ENCODE measurements at places on chromosomes 5 and 9.

GRCh38 chr5:41809128-41809527 lies 61.1 kb downstream of the OXCT1 start:
- no peak for DNase-seq

GRCh38 chr9:21077781-21078180 lies at the start of gene IFNB1:
TSS of gene IFNB1 (minus strand) at chr9:21077942. CDS start at chr9:21077869, 73 bp downstream.
- DNase-seq, result no peak

DNA sequence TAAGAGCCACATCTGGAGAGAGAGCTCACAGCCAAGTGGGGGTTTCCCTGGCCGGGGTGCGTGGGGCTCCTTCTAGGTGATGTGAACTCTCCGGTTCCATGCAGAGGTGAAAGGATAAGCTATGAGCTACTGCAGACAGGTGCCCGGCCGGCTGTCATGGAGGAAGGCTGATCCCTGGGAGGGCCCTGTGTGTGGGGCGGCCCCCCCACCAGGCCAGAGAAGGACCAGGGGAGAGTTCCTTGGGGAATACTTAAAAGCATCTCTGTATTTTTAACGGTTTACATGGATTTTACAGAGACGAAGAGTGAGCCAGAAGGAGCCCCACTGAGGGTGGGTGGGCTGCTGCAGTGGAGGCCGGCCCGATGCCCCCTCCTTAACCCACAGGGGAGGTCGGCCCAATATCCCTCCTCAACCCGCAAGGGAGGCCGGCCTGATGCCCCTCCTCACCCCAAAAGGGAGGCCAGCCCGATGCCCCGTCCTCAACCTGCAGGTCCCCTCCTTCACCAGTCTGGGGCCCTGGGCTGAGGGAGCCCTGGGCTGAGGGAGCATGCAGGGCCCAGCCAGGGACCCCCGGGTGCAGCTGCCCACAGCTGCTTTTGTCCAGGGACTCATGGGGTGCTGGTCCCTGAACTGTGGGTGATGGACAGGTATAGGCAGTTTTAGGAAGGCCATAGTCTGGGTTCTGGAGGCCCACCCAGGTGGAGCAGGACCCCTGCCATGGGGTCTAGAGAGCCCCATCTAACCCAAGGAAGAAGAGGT lies 31.9 kb downstream of the MRPL36 start:
- no peak for DNase-seq

- no peak for DNase-seq
Observed at GRCh38 chr5:97097326-97098230, 44.8 kb downstream of the LIX1 start.

- DNase-seq, result no peak
Observed at GRCh38 chr9:2128141-2128540, 113.0 kb downstream of the SMARCA2 start.

DNA sequence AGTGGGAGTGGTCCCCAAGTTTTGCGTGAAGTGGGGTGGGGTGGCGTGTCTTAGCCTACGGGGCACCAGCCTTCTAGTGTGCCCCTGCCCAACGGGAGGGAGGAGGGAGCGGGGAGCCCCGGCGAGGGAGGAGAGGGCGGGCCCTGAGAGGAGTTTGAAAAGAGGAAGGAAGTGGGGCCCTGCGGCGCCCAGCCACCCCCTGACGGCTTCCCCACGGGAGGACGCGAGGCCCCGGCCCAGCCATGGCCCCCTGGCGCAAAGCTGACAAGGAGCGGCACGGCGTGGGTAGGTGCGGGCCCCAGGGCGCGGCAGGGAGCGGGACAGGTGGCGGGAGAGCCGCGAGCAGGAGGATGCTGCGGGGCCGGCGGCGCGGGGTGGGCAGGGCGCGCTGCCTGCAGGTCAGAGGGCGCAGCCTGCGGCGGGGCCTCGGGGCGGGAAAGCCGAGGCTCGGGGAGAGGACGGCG lies at the start of gene DOCK2:
TSS of gene DOCK2 (plus strand) at position 191 of the 464 bp plus-strand sequence. CDS start at position 243, 52 bp downstream.
- DNase-seq, result no peak

- DNase-seq, result no peak
Observed at GRCh38 chr9:92564982-92565381, 29.2 kb upstream of the ECM2 start.

- DNase-seq, result no peak
Observed at GRCh38 chr9:15277400-15278090, 29.5 kb downstream of the TTC39B start.

DNA sequence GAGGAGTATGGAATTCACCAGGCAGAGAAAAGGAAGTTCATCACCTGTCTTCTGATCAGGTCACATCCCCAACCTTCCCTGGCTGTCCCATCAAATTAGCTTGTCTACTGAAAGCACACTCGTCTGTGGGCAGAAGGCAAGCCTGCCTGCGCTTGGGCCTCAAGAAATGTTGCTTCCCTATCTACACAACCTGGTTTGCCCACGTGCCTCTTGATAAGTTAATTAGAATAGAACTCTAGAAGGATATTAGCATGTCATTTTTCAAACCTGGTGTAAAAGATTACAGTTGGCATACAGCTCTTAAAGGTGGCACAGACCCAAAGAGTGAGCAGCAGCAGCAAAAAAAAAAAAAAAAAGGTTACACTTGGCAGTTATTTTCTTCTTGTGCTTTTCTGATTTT lies 5.1 kb downstream of the TTC23L start:
- no peak for DNase-seq

DNA sequence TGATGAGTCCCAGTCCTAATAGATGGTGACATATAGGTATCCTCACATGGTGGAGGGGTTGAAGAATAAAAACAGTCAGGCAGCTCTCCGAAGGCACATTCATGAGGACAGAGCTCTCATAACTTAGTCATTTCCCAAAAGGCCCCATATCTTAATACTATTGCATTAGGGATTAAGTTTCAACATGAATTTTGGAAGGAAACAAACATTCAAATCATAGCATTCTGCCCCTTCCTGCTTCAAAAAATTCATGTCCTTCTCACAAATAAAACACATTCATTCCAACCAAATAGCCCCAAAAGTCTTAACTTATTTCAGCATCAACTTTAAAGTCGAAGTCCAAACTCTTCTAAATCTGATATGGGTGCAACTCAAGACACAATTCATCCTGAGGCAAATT lies 277.2 kb upstream of the NR4A3 start:
- no peak for DNase-seq

- DNase-seq, result no peak
Observed at GRCh38 chr5:164202338-164202737, 696.9 kb downstream of the MAT2B start.

DNA sequence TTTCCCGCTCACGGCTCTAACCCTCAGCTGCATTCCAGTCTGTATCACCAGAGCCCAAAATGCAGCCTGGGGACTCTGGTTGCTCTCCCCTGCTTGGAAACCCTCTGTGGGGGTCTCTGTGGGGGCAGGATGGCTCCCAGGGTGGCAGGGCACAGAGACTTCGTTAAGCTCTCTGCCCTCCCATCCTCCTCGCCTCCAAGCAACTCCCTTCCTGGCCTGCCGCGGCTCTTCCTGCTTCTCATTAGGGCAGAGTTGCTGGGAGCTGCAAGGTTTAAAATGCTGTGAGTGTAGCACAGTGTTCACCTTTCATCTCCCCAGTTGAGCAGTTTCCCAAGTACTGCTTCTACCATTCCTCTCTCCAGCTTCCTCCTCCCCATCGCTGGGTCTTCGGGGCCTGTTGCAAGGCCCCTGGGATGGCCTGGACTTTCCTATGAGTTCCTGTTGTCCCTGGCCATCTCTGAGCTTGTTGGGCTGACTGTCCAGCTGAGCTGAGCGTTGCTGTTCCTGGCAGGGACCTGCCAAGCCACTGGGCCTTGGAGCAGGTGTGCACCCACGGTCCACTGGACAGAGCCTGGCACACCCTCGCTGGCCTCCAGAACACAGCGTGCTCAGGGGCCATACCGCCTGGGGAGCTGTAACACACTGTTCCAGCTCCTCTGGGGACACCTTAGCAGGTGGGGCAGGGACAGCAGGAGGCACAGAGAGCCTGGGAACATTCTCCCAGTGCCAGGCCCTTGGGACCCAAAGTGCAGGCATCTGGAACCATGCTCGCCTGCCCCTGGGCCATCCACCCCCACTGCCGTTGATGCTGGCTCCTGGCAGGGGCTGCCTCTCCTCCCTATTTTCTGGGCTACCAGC lies 188.4 kb downstream of the C9orf50 start:
- DNase-seq, result no peak

DNA sequence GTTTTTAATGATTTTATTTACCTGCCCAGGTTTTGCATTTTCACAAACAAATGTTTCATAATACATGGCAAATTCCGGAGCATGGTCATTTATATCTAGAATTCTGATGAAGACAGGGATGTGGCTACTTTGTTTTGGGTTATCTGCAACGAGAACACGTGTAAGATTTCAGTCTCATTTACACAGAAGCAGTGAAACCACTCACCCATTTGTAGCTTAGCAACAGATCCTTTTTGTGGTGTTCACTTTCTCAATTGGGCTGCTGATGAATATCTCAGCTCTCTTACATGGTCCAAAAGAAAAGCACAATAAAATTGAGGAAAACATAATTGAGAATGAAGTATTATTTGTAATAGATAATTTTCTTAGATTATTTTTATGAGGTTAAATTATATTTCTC lies 148.6 kb downstream of the CDH9 start:
- DNase-seq, result no peak

GRCh38 chr5:61808091-61808490 lies 476.0 kb downstream of the ZSWIM6 start:
- no peak for DNase-seq

GRCh38 chr5:93545872-93546271 lies 35.1 kb downstream of the NR2F1-AS1 start:
- DNase-seq, result no peak

DNA sequence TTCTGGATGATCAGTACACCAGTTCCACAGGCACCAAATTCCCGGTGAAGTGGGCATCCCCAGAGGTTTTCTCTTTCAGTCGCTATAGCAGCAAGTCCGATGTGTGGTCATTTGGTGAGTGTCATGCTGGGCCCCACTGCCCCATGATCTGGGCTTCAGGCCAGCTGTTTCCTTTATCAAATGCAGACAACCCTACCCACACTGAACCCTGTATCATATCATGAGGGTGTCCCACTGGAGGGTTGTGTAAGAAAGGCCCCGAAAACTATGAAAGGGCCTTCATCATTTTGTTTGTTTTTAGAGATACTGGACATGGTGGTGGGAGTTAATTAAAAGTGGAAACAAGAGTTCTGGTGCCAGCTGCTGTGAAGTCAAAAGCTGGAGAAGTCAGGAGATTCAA lies 20.0 kb upstream of the CYFIP2 start:
- DNase-seq, result no peak

- no peak for DNase-seq
Observed at GRCh38 chr9:134897584-134898170, 17.1 kb downstream of the FCN2 start.

DNA sequence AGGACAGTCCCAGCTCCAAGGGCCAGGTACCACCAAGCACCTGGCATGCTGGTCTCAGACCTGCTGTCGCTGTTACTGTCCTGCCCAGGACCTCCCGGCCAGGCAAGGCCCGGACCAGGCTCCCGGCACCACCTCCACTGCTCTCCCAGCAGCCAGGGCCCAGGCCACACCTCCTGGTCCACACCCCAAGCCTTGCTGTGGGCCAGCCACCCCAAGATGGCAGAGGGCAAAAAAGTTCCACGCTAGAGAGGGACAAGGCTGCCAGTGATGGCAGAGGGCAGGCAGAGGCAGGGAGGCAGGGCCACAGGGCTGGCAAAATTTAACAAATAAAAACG lies 1.1 kb downstream of the DNLZ start:
- DNase-seq, result no peak

DNA sequence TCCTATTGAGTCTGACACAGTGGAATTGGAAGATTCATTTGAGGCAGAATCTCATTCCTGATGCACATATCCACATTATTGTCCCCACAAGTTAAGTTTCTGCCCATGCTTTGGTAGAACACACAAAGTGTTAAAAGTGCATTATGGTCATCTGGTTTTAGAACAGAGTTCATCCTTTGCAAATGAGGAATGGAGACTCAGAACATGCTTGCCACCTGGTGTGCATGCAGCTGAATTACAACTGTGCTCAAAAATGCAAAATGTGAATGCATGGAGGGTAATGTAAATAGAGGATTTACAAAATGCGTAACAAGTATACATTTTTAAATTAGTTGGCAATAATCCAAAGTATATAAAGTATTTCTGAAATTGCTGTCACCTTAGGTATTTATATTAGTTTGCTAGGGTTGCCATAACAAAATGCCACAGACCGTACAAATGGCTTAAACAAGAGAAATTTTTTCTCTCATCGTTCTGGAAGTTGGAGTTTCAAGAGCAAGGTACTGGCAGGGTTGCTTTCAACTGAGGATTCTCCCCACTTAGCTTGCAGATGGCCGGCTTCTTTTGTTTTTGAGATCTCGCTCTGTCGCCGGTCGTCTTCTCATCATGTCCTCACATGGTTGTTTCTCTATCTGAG lies 671.1 kb downstream of the TAF11L14 start:
- DNase-seq, result no peak

DNA sequence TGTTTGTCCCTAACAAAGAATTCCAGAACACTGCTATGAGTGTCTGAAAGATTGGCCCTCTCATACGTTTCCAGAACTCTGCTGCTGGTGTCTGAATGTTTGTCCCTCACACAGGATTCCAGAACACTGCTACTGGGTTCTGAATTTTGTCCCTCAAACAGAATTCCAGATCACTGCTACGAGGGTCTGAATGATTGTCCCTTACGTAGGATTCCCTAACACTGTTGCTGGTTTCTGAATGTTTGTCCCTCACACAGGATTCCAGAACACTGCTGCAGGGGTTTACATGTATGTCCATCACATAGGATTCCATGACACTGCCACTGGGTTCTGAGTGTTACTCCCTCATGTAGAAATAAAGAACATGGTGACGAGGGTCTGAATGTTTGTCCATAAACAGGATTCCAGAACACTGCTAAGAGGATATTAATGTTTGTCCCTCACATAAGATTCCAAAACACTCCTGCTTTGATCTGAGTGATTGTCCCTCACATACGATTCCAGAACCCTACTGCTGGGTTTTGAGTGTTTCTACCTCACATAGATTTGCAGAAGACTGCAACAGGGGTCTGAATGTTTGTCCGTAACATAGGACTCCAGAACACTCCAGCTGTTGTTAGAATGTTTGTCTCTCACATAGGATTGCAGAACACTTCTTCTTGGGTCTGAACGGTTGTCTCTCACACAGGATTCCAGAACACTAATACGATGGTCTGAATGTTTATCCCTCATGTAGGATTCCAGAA lies 214.4 kb downstream of the FOXD4L6 start:
- no peak for DNase-seq

- DNase-seq, result no peak
Observed at GRCh38 chr9:108041551-108041950, 552.0 kb upstream of the KLF4 start.

DNA sequence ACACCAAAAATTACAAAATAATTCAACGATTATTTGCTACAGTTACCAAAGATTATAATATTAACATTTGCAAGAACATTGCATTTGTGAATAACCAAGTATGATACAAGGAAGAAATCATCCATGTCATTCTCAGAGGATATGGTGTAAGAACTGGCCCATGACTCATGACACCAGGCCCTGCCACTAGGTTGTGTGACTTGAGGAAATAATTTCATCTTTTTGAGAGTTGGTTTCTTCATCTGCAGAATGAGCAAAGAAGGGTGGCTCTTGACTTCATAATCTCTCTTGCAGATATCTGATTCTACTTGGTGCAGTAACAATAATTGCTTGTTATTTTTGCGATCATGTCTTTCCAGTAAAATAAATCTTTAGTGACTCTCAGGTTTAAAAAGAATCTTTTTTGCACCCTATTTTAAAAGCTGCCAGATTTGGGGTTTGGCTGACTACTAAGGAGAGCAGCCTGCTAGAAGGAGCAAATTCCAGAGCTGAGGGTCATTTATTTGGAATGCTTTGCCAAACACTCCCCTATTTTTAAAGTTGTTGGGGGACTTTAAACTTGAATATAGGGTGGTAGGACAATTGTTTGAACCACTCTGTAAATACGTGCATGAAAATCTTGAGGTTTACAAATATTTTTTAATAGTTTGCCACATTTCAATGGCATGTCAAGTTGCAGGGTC lies 23.5 kb downstream of the ITGA1 start:
- no peak for DNase-seq

All from NT2/D1 (cell line).